ENCODE measurements at places on chromosomes 7 and 10. TPM values are rescaled to one million over a fixed set of nuclear protein-coding genes. Genes with fewer than 3 reads are reported as not detected.
A peak's percentile ranks its signal among the peaks of the same experiment; 100 is the strongest.

The C10orf62 gene
- total RNA-seq, result not detected

The TMEM270 gene
- total RNA-seq, result not detected

GRCh38 chr7:47818796-47819606, 129.3 kb downstream of the PKD1L1 start:
- H3K4me1 ChIP-seq, result peaks cover 4% of the 10 kb centered on the region
- peak; percentile 90 for DNase-seq
- no peaks in the 10 kb centered on the region for H3K27me3 ChIP-seq
- H3K4me3 ChIP-seq, result no peak overlapping the region

GRCh38 chr7:151168003-151168786, 701 bp upstream of the GBX1 start:
- peaks cover 13% of the 10 kb centered on the region for H3K4me1 ChIP-seq
- peak overlapping the region; percentile 32 for H3K4me3 ChIP-seq
- peaks cover 54% of the 10 kb centered on the region for H3K27me3 ChIP-seq
- no peak overlapping the region for H3K27ac ChIP-seq
- no peak for DNase-seq
- no peaks in the 10 kb centered on the region for H3K36me3 ChIP-seq

- H3K27ac ChIP-seq, result no peak overlapping the region
- peak; percentile 56 for DNase-seq
- H3K4me1 ChIP-seq, result no peaks in the 10 kb centered on the region
Observed at GRCh38 chr7:133358708-133359107, 105.8 kb downstream of the EXOC4 start.

The OGDH gene
- 42.9 TPM for total RNA-seq

GRCh38 chr7:135825406-135825805, 76.8 kb upstream of the FAM180A start:
- H3K27me3 ChIP-seq, result no peaks in the 10 kb centered on the region
- H3K4me3 ChIP-seq, result no peak overlapping the region
- DNase-seq, result no peak
- H3K36me3 ChIP-seq, result no peaks in the 10 kb centered on the region
- H3K4me1 ChIP-seq, result no peaks in the 10 kb centered on the region

GRCh38 chr7:4879396-4880081, 4.0 kb downstream of the RADIL start:
- peaks cover 22% of the 10 kb centered on the region for H3K4me1 ChIP-seq
- H3K36me3 ChIP-seq, result peaks cover 6% of the 10 kb centered on the region
- no peak for DNase-seq
- peaks cover 16% of the 10 kb centered on the region for H3K27me3 ChIP-seq

DNA sequence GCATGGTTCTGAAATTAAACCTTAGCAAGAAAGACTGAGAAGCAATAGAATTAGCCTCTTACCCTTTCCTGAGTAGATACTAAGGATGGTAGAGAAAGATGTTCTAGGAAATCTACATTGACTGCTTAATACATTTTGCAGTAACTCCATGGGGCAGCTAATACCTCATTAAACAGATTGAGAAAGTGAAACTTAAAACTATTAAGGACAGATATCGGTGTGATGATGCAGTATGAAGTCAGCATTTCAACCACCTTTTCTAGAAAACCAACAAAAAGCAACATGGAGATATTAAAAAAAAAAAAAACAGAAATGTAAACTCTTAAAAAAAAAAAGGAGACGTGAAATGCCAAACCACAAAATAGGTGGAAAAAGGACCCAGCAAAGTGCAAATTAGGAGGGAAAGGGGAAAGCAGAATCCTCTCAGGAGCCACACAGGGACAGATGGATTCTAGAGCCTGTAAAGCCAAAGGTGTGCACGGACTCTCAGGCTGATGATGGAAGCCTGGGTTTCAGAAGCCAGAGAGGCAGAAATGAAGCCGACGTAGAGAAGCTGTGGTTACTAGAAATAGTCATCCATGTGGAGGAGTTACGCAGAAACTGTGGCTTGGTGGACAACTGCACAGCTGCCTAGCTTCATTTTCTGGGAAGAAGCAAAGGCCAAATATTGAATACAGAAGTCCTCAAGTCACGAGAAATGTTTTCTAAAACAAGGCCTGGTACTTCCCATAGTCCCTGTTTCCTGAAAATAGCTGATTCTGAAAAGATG, 38.1 kb upstream of the GPR141 start:
- peak; percentile 50 for DNase-seq
- no peak overlapping the region for H3K4me3 ChIP-seq
- no peaks in the 10 kb centered on the region for H3K4me1 ChIP-seq
- H3K27ac ChIP-seq, result no peak overlapping the region

DNA sequence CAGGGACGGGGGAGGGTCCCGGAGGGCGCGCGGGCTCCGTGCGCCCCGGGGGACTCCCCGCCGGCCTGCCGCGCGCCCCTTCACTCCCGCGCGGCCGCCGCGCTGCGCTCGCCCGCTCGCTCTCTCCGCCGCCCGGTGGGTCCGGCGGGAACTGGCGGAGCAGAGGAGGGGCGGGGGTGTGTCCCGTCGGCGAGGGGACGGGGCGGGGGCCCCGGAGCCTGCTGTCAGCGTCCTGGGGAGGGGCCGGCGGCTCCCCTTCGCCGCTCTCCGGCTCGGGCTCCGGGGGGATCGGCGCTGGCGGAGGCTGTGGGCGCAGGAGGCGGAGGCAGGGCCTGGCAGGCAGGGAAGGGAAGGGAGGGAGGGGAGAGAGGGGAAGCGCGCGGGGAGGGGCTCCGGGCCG, at the start of gene SH3PXD2A:
TSS of gene SH3PXD2A (minus strand) at position 153 of the 400 bp plus-strand sequence. CDS start 310 bp downstream, outside the sequence.
- peaks cover 58% of the 10 kb centered on the region for H3K4me1 ChIP-seq
- H3K27me3 ChIP-seq, result no peaks in the 10 kb centered on the region
- H3K27ac ChIP-seq, result peak within 1 kb of the TSS; percentile 90
- H3K36me3 ChIP-seq, result peaks cover 9% of the 10 kb centered on the region

- no peak overlapping the region for H3K27ac ChIP-seq
- no peaks in the 10 kb centered on the region for H3K36me3 ChIP-seq
- no peaks in the 10 kb centered on the region for H3K4me1 ChIP-seq
- no peak overlapping the region for H3K4me3 ChIP-seq
- peak; percentile 31 for DNase-seq
Observed at GRCh38 chr7:150610233-150610632, 22.0 kb downstream of the GIMAP6 start.

- no peaks in the 10 kb centered on the region for H3K36me3 ChIP-seq
- peaks cover 16% of the 10 kb centered on the region for H3K4me1 ChIP-seq
- H3K27ac ChIP-seq, result no peak overlapping the region
- DNase-seq, result no peak
- peaks cover 2% of the 10 kb centered on the region for H3K27me3 ChIP-seq
- no peak overlapping the region for H3K4me3 ChIP-seq
Observed at GRCh38 chr7:388023-388960, 98.3 kb downstream of the FOXL3 start.

DNA sequence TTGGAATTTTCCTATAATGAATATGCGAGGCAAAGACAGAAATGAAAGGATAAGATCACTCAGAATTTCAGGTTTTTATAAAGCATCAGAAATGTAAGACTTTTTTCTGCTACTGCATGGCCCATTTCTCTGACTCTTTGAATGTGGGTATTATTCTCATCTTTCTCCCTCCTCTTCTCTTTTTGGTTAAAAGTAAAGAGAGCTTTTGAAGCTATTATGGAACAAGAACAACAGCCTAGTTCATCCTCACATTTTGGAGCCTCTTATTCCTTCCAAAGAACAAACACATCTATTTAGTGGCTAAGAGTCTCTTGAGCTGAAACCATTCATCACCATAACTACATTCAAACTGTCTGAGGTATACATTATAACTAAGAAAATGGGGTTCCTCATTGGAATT, 19.4 kb upstream of the ATRNL1 start:
- no peaks in the 10 kb centered on the region for H3K27me3 ChIP-seq
- H3K4me1 ChIP-seq, result no peaks in the 10 kb centered on the region
- H3K27ac ChIP-seq, result no peak overlapping the region
- H3K36me3 ChIP-seq, result no peaks in the 10 kb centered on the region
- no peak for DNase-seq

- peaks cover 36% of the 10 kb centered on the region for H3K4me1 ChIP-seq
- no peaks in the 10 kb centered on the region for H3K27me3 ChIP-seq
- H3K4me3 ChIP-seq, result no peak overlapping the region
- no peak overlapping the region for H3K27ac ChIP-seq
- peak; percentile 77 for DNase-seq
Observed at GRCh38 chr10:47374611-47375536, 9.2 kb downstream of the ZNF488 start.

DNA sequence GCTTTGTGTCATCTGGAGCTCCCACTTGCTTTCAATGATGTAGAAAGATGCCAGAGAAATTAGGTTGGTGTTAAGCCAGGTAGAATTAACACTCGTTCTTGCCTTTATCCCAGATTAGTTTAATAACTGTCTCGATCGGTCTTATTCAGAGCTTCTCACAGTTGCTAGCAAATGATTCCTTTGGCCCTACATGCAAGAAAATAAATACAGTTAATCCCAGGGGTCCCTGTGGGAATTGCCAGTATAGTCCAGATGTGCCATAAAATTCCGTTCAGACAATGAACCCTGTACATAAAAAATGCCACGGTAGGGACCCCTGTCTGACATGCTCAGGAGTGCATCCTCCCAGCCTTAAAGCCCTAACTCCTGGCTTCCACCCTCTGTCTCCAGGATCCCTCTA, 207.5 kb downstream of the ARHGAP12 start:
- peak; percentile 52 for DNase-seq
- no peak overlapping the region for H3K27ac ChIP-seq
- peaks cover 16% of the 10 kb centered on the region for H3K4me1 ChIP-seq
- no peak overlapping the region for H3K4me3 ChIP-seq
- H3K27me3 ChIP-seq, result no peaks in the 10 kb centered on the region
- no peaks in the 10 kb centered on the region for H3K36me3 ChIP-seq

GRCh38 chr7:44045226-44046014, 918 bp downstream of the DBNL start:
- peak overlapping the region; percentile 94 for H3K4me3 ChIP-seq
- peaks cover 31% of the 10 kb centered on the region for H3K36me3 ChIP-seq
- peak overlapping the region; percentile 81 for H3K27ac ChIP-seq
- DNase-seq, result no peak
- H3K4me1 ChIP-seq, result peaks cover 25% of the 10 kb centered on the region
- peaks cover 2% of the 10 kb centered on the region for H3K27me3 ChIP-seq

- H3K27ac ChIP-seq, result no peak overlapping the region
- DNase-seq, result no peak
- H3K4me1 ChIP-seq, result no peaks in the 10 kb centered on the region
- no peak overlapping the region for H3K4me3 ChIP-seq
Observed at GRCh38 chr7:16688249-16688648, 42.3 kb downstream of the BZW2 start.

- H3K4me1 ChIP-seq, result peaks cover 7% of the 10 kb centered on the region
- DNase-seq, result no peak
- H3K4me3 ChIP-seq, result peak within 1 kb of the TSS; percentile 22
- H3K36me3 ChIP-seq, result no peaks in the 10 kb centered on the region
- peaks cover 45% of the 10 kb centered on the region for H3K27me3 ChIP-seq
Observed at GRCh38 chr10:99329304-99329553, at the start of gene CNNM1. Gene CNNM1 (plus strand): TSS chr10:99329356. CDS start chr10:99329388, 32 bp downstream.

GRCh38 chr10:66838656-66839055, 87.2 kb upstream of the LRRTM3 start:
- no peak overlapping the region for H3K27ac ChIP-seq
- H3K4me3 ChIP-seq, result no peak overlapping the region
- no peaks in the 10 kb centered on the region for H3K36me3 ChIP-seq
- no peaks in the 10 kb centered on the region for H3K27me3 ChIP-seq
- DNase-seq, result no peak
- H3K4me1 ChIP-seq, result no peaks in the 10 kb centered on the region

DNA sequence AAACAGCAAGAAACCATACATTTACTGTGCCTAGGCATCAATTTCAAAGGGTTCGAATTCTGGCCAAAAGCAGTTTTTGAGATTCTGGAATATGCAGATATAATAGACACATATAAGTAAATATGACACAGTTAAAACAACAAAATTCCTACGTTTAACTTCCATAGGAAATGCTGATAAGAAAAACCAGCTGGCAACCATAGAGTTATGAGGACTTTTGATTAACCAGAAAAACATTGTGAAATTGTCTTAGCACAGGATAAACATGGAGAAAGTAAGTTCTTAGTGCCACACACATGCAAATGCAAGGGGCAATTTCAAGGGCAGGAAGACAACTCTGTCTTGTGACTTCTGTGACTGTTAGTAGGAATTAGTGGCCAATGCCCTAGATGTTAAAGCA, 702.1 kb downstream of the TNS3 start:
- no peak for DNase-seq
- no peaks in the 10 kb centered on the region for H3K36me3 ChIP-seq
- H3K27me3 ChIP-seq, result no peaks in the 10 kb centered on the region
- H3K4me3 ChIP-seq, result no peak overlapping the region
- no peak overlapping the region for H3K27ac ChIP-seq
- no peaks in the 10 kb centered on the region for H3K4me1 ChIP-seq

- peak overlapping the region; percentile 49 for H3K4me3 ChIP-seq
- peaks cover 38% of the 10 kb centered on the region for H3K27me3 ChIP-seq
- peaks cover 12% of the 10 kb centered on the region for H3K4me1 ChIP-seq
- DNase-seq, result no peak
- H3K27ac ChIP-seq, result no peak overlapping the region
- no peaks in the 10 kb centered on the region for H3K36me3 ChIP-seq
Observed at GRCh38 chr10:132962623-132963429, 20.5 kb upstream of the CFAP46 start.

The INHBA gene
- total RNA-seq, result 9.0 TPM

DNA sequence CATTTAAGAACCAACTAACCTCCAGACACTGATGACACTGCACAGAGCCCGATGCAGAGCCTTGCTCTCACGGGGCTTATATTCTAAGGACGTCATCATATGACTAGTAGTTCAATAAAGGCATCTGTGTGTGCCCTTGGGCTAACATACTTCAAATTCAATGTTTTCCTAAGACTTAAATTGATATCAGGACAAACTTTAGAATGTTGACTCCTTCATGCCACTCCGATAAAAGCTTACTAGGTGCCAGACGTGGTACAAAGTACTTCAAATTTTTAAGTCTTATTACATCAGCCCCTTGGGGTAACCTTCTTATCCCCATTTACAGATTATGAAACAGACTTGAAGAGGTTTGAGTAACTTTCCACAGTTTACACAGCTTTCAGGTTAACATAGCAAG, 191.1 kb upstream of the PLXNA4 start:
- H3K4me1 ChIP-seq, result no peaks in the 10 kb centered on the region
- H3K4me3 ChIP-seq, result no peak overlapping the region
- H3K27ac ChIP-seq, result no peak overlapping the region
- no peak for DNase-seq
- no peaks in the 10 kb centered on the region for H3K27me3 ChIP-seq
- H3K36me3 ChIP-seq, result no peaks in the 10 kb centered on the region

GRCh38 chr7:148442933-148443332, 147.6 kb upstream of the C7orf33 start:
- H3K4me3 ChIP-seq, result no peak overlapping the region
- no peak overlapping the region for H3K27ac ChIP-seq
- peak; percentile 26 for DNase-seq
- peaks cover 3% of the 10 kb centered on the region for H3K27me3 ChIP-seq

GRCh38 chr10:119758448-119759195, 32.8 kb downstream of the INPP5F start:
- H3K36me3 ChIP-seq, result no peaks in the 10 kb centered on the region
- no peaks in the 10 kb centered on the region for H3K27me3 ChIP-seq
- H3K4me1 ChIP-seq, result no peaks in the 10 kb centered on the region

DNA sequence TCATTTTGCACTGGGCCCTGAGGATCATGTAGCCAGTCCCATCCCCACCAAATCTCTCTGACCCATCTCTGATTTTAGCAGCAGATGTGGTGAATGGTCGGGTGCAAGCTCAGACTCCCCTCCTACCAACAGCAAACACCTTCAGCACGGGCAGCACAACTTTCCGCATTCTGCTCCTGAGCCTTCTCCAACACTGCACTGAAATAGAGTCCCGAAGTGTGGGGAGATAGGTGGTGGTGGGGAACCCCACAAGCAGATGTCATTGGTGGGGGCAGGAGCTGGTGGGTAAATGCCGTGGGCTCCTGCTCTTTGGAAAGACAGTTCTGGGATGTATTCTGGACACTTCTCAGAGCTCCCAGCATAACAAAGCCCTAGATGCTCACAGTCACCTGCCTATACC, 9.6 kb upstream of the CTBP2 start:
- H3K4me1 ChIP-seq, result no peaks in the 10 kb centered on the region
- peaks cover 5% of the 10 kb centered on the region for H3K27me3 ChIP-seq
- no peak for DNase-seq

Data from muscle of leg (tissue), 16 donors.